Activated CD4-positive, alpha-beta T cell treated with anti-CD3 and anti-CD28 coated beads, Interleukin-2, amount 50 U/mL, for 48 hours (primary cell): ENCODE measurements at places on chromosomes 1 and 21.

GRCh38 chr1:31515056-31515775, 61.1 kb upstream of the TINAGL1 start:
- DNase-seq, result no peak

GRCh38 chr1:39845569-39846566, 37.4 kb downstream of the TRIT1 start:
- peak; percentile 73 for DNase-seq

DNA sequence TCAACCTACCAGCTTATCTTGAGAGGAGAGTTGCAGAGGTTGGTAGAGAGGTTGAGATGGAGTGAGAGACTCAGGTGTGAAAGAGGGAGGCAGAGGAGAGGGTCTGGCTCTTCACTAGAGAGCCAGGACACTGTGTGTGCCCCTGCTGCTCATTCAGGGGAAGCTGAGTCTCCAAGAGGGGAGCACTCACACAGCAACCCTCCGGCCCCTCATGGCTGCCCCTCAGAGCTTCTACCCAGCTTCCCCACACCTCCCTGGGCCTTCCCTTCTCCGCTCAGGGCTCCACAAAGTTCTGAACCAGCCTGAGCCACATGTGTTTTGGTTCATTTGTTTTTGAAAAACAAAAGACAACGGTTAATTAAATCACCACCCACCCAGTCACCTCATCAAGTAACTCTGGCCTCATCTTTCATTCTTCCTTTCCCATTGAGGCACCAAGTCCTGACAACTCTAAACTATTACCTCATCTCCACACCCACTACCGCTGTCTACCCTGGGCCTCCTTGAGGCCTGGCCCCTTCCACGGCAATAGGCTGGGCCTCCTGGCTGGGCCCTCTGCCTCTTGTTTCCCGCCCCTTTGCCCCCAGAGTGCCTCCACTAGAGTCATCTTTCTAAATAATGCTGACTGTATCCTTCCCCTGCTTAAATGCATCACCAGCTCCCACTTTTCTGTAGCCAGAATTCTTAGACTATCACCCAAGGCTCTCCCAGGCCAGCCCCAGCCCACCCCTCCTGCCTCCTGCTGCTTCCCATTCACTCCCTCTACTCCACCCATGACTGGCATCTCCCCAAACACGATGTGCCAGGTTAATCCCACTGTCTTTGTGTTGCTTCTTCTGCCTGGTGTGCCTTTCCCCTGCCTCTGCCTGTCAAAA, 33.0 kb downstream of the TNNT2 start:
- no peak for DNase-seq

- DNase-seq, result no peak
Observed at GRCh38 chr1:149937759-149938158, 1.1 kb upstream of the MTMR11 start.

- DNase-seq, result no peak
Observed at GRCh38 chr1:4375812-4376211, 278.6 kb upstream of the AJAP1 start.

- DNase-seq, result no peak
Observed at GRCh38 chr1:17122521-17123164, 3.4 kb upstream of the PADI2 start.

DNA sequence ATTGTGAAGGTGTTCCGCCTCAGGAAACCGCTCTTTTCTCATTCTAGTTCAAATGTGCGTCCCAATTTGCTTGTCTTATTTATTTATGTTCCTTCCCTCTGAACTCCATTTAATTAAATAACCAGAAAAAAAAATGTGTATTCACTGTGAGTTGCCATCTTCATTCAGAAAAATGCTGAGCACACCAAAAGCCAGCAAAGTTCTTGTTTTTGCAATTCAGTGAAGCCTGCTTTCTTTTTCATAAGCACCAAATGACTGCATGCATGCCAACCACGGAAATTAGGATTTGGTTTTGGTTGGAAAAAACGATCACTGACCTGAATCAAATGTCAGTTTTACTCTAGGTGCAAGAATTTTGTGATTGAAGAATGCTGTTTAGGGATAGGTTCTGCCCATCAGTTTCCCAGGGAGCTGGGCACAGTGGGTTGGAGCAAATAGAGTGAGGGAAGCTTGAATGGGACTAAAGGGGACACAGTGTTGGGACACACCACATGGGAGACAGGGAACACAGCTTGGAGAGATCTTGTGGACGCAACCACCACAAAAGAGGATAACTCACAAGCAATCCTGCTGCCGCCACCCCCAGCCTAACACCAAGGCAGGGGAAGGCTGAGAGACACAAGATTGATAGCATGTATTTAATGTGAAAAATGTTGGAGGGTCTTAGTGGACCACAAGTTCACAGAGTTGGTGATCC, 183.4 kb upstream of the GALNT2 start:
- DNase-seq, result no peak

DNA sequence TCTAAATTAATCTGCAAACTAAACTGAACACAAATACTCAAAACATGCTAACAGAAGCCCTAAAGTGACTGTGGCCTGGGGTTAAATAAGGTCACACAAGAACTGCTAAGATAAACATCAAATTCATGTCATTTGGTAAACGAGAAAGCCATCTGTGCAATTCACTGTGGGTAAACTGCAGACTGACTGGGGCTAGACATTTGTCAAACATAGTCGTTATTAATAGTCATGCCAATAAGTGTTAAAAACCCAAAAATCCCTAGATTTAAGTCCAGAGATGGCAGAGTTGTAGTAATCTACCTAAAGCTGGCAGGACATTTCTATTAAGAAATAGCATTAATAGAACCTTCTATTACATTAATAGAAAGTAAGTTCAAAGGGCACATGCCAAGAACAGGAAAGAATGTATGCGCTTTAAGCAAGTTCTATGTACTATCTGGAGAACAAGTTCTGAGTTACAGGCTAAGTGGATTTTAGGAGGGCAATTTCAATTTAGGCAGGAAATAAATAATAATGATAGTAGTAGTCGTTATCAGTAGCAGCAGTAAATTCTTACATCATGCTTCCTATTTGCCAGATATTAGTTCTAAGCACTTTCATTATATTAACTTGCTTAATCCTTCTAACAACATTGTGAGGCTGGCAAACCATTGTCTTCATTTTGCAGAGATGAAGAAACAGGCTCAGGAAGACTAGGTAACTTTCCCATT, 8.6 kb downstream of the EDEM3 start:
- no peak for DNase-seq

DNA sequence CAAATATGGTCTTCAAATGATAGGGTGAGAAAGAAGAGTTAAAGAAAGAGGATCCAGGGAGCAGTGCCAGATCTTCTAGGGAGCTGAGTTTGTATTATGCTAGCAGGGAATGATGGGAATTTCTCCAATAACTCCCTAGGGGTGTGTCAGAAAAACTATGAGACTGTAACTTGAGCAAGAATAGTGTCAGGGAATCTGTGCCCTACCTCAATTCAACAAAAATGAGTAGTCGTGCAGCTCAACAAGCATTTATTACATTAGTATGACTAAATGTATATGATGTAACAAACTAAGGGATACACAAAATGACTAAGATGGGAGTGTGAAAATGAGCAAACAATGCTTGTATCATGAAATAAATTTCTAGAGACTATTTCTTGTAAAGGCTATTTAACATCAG, 24.2 kb downstream of the SPAG17 start:
- no peak for DNase-seq

- no peak for DNase-seq
Observed at GRCh38 chr1:41611068-41611931, 126.8 kb upstream of the EDN2 start.

DNA sequence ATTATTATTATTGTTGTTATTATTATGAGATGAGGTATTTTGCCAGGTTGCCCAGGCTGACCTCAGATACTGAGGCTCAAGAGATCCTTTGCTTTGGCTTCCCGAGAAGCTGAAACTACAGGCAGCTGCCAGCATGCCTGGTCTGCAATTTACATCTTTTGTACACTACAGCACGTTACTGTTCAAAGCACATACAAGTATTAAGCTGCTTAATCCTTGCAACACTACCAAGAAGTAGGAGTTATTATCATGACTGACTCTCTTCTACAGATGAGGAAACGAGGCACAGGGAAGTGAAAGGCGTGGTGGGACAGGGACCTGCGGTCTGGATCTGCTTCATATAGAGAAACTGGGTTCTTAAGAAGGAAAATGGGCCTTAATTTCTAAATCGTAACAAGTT, 11.6 kb downstream of the ERG start:
- DNase-seq, result no peak

DNA sequence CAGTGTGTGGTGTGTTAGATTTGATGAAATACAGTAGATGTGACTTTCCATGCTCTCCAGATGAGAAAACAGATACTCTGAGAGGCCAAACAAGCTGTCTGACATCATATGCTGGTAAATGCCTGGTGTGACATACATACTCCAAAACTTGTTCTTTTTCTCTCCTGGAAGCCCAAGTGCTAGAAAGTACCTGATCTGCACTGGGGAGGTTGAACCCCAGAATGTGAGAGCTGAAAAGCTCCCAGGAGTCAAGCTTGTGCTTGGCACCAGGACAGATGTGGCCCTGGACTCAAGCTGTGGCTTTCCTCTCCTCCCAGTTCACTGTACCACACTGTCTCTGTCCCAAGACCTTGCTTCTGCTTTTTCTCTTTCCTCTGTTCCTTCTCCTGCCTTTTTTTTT, 389.0 kb upstream of the USP24 start:
- DNase-seq, result no peak

- DNase-seq, result no peak
Observed at GRCh38 chr1:185487026-185487425, 170.0 kb upstream of the IVNS1ABP start.

DNA sequence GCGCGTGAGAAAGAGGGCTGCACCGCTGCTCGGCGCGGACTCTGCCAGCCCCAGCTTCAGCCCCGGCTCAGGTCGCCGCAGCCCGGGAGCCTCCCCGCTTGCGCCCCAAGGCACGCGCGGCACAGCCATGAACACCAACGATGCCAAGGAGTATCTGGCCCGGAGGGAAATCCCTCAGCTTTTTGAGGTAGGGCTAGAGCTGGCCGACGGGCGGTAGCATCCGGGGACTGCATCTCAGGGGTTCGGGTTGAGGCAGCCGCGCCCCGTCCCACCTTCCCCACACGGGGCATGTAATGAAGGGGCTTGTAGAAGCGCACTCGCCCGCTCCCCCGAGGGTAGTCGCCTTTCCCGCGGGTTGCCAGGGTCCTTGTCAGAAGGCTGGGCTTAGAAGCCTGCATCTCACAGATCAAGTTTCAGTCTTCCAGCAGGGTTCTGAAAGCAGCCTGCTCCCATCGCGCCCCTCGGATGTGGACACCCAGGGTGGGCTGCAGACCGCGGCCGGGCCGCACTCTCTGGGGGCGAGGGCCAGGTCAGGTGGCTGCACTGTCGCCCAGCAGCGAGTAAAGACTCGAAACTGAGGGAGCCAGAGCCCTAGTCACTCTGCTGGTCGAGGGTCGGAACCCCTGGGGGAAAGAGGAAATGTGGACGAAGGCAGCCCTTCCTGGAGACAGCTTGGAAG, 507 bp downstream of the AK5 start:
- DNase-seq, result peak; percentile 51

- no peak for DNase-seq
Observed at GRCh38 chr1:228957535-228957934, 222.3 kb downstream of the RHOU start.

DNA sequence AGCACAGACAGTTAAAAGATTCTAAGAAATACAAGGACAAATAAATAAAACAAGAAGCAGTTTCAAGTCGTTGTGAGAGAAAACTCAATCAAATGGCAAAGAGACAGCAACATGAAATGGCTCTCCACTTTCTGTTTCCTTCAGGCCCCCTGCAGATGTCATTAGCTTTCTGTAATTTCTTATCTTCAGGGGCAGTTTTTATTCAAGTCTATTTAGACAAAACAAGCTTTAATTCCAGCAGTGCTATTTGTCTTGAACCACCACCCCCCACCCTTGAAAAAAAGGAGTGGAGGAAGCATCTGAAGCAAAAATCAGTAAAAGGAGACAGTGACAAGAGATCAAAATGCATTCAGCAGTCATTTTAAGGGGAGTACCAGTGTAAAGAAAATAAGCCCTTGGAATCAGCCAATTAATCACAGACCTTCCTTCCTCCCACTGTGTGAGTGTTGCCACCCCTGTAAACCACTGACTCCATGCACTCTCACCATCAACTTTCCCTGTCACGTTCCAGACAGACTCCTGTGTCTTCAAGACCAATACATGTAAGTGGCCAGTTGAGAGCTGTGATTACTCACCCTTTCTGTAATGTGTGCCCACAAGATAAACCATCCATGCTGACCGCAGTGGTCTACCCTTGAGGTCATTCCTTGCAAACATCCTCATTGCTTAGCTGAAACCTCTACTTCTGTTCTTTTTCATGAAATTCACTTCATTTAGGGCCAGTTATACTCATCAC, 136.1 kb upstream of the HOOK1 start:
- DNase-seq, result no peak

GRCh38 chr1:149936170-149936991, at the start of gene MTMR11:
Gene MTMR11, minus strand, starts transcription at chr1:149936879. Its CDS starts 232 bp downstream, at chr1:149936647.
- no peak for DNase-seq

GRCh38 chr21:40706176-40706575, 140.8 kb downstream of the DSCAM start:
- no peak for DNase-seq

- peak; percentile 31 for DNase-seq
Observed at GRCh38 chr1:33137800-33138199, 44.0 kb downstream of the TRIM62 start.

DNA sequence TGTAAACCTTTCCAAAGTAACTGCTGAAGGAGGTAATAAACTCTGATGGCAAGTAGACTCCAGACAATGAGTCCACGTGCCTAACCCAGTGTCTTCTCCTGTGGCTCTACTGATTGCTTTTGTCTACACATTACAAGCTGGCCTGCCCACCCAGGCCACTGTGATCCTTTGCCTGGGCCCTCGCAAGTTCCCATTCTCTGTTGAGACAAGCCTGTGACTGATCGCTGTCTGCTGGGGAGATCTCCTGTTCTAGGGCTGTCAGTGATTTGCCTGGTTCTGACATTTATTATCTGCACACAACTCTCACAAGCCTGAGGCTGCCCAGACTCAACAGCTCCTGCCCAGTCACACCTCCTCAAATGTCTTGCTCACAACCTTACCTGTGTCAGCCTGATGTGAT, 81.4 kb downstream of the CYYR1 start:
- DNase-seq, result no peak

- DNase-seq, result no peak
Observed at GRCh38 chr1:85584264-85584781, 3.8 kb downstream of the CCN1 start.

GRCh38 chr1:26616881-26617280, 78.9 kb upstream of the ARID1A start:
- no peak for DNase-seq

GRCh38 chr21:16070207-16070651, 340.4 kb downstream of the USP25 start:
- DNase-seq, result no peak

GRCh38 chr1:199590708-199591107, 436.8 kb upstream of the NR5A2 start:
- DNase-seq, result no peak
